ENCODE measurements at places on chromosomes 4 and X.

DNA sequence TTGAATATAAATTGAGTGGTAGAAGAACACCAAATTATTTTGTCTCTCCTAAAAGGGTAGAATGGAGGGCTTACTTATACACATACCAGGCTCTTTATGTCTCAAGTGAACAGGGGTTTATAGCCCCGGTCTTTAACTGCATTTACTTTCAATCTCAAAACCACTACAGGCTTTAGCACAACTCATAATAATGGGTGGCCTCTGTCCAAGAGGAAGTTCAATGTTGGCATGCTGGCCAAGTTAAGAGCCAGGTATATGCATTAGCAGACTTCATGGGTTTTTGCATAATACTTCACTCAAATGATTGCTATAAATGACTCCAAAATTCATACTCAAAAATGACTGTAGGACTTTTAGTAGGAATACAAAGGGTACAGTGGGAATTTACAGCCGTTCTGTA is 118.5 kb upstream of the OTUD4 start:
- no peak for DNase-seq

DNA sequence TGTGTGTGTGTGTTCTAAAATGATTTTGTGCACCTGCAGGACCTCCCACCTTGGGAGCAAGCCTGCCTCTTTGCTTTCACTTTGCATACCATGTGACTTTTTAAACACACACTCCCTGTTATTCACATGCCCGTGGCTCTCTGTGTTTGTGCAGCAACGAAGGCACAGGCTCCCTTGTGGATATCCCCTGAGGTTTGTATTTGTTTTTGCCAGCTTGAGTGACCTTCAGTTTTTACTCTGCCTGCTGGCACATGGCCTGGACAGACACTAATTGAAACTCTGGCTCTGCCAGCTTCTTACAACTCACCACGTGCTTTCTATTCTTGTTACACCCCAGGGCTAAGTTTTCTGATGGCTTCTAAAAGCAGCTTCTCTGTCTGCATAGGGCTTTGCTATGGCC is 885.8 kb downstream of the SH3BGRL start:
- no peak for DNase-seq

GRCh38 chrX:100652266-100652665 is 8.3 kb downstream of the SRPX2 start:
- no peak for DNase-seq

DNA sequence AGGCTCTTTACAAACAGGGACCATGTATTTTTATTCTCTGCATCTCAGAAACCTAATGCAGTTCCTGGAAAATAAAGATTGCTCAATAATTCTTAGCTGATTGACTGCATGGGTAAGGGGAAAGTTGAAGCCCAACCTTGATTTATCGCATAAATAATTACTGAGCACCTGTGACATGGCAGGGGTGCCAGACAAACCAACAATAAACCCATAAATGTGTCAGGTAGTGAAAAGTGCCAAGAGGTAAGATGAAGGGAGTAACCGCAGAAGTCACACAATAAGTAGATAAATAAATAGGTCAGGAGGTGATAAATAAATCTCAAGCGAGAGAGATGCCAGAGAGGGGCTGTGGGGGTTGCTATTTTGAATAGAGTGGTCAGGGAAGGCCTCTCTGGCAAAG is 20.1 kb upstream of the AP1S2 start:
- DNase-seq, result no peak

DNA sequence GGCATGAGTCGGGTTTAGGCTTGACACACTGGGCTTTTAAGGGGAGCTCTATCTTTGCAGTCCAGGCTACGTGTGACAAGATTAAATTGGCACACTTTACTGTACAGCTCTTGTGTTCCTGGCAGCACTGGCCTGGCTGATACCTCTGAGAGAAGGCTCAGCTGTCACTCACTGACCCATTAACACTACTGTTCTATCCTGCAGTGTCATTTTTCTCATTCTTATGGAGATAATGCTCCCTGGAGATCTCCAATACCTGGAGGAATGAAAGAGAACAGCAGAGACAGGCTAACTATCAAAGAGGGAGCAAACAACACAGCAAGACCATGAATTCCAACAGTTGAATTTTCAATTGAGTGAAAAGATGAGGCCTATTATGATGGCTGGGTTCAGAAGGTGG is 1.7 kb upstream of the PDHA2 start:
- no peak for DNase-seq

DNA sequence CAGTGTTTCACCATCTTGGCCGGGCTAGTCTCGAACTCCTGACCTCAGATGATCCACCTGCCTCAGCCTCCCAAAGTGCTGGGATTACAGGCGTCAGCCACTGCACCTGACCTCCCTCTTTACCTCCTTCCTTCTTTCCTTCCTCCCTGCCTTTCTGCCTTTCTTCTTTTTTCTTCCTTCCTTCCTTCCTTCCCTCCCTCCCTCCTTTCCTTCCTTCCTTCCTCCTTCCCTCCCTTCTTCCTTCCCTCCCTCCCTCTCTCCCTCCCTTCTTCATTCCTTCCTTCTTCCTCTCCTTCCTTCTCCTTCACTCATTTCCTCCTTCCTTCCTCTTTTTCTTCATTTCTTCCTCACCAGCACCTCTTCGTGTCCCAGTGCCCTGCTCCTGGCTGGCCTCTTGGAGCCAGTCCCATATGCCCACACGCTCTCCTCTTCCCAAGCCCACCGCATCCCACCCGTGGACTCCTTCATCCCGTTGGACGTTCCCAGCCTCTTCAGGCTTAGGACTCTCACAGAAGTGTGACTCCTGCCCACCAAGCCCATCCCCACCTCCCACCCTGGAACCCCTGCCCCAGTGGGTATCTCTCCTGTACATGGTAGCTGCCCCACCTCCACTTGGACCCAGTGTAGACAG is 22.6 kb downstream of the CSF2RA start:
- no peak for DNase-seq
